ENCODE measurements at places on chromosomes 11 and 22.

DNA sequence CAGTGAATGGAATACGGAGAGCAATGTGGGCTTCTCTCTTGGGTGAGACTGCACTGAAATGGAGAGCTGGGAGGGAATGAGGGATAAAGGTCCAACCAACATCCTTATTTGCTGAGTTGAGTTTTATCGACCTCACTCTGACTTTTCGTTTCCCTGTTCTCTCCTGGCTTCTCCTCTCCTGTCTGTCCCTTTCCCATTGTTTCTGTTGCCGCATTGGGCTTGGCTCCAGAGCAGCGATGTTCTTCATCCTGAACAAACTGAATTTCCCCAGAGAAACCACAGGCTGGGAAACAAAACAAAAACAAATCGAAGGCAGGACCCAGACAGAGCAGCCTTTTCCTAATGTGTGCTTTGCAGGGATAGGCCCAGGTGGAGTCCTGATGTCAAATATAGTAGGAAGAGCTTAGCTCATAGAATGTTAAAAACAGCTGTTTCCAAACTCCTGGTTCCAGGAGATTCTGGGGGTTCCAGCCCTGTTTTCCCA lies 30.0 kb downstream of the MOV10L1 start:
- DNase-seq: no peak

- no peak for DNase-seq
These were observed 40.6 kb upstream of the RCN1 start for GRCh38 chr11:32050264-32050663.

- no peak for DNase-seq
These were observed 572.4 kb upstream of the B3GAT1 start for GRCh38 chr11:134984421-134984820.

- DNase-seq: no peak
These were observed 2.5 kb downstream of the OR6X1 start for GRCh38 chr11:123751781-123752180.

- DNase-seq: no peak
These were observed 35.4 kb downstream of the PAK1 start for GRCh38 chr11:77438487-77438886.

DNA sequence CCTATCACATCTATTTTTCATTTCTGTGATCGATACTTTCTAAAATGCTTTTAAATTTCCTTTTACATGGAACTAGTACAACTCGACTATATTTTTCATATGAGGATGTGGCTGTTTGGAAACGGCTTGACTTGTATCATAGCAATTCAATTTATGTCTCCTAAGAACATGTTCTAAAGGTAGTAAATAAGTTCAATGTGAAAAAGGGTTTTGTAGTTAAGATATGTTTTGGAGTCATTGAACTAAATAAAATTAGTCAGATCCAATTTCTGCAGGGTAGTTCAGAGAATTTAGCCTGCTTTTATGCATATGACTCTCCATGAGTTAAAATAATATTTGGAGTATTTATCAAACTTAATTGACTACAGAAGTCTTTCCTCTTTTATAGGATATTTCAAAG lies 1121.4 kb downstream of the LRRC4C start:
- no peak for DNase-seq

- DNase-seq: no peak
These were observed 28.6 kb downstream of the CSRP3 start for GRCh38 chr11:19173004-19173689.

- no peak for DNase-seq
These were observed 6.3 kb downstream of the GRIK4 start for GRCh38 chr11:120517801-120518291.

- DNase-seq: no peak
These were observed 67.3 kb downstream of the HIPK3 start for GRCh38 chr11:33324302-33324985.

GRCh38 chr11:70572974-70573260 lies 174.6 kb downstream of the CTTN start:
- no peak for DNase-seq

- DNase-seq: no peak
These were observed 5.2 kb upstream of the SLC15A3 start for GRCh38 chr11:60957188-60957587.

GRCh38 chr11:117754030-117754429 lies 43.0 kb downstream of the DSCAML1 start:
- no peak for DNase-seq

- no peak for DNase-seq
These were observed 54.5 kb downstream of the PPME1 start for GRCh38 chr11:74225565-74225964.

DNA sequence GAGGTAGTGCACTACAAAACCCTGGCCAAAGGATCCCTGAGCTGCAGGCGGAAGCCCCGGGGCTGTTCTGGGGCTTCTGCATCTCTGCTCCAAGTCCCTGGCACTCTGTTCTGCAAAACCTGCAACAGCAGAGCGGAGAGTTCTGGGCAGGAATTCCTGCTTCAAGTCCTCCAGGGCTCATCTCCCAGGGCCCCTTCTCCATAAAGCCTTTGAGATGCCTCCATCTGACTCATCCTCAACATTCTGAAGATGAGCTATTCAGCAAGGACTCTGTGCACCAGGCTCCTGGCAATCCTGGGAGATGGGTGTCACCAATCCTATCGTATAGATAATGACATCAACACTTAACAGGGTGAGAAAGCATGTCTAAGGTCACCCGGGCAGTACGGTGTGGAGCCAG lies 19.3 kb downstream of the SYN3 start:
- no peak for DNase-seq

DNA sequence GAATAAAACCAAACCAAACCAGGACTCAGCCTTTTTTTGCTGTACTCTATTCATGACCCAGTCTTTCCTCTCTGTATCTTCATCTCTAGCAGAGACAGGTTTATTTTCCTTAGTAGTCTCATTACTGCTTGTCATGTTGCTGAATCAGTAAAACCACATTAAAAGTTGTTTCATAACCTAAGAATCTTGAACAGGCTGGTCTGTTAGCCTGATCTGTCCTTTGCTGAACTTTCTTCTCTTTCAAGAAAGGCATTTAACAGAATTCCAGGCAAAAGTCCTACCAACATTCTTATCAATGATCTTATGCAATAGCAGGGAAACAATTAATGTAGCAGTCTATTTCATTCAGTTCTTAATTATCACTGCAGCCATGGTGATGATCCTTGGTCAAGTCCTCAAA lies 197.7 kb downstream of the CASP12 start:
- DNase-seq: no peak

DNA sequence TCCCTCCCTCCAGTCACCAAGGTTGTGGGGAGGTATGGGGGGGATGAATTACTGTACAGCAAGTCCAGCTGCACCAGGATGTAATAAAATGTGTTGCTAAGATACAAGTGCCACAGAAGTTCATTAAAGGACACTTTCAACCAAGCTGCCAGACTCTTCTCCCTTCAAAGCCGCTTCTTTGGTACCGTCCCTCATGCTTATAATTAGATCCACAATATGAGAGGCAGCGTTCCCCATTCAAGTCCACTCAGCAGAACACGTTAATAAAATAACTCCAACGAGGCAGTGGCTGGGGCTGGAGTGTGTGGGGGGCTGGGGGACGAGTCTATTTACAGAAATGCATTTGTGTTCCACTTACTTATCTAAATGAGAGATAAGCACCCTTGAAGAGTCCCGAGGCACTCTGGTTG lies 14.7 kb downstream of the PHF21B start:
- no peak for DNase-seq
